T-helper 2 cell treated with Interferon-gamma antibody and Interleukin-4, amounts not matched to agents 5 μg/mL and 100 μg/mL, for 36 hours (primary cell): ENCODE measurements at places on chromosomes 6 and 20.

GRCh38 chr20:40958598-40958997, 70.0 kb upstream of the TOP1 start:
- DNase-seq: no peak

DNA sequence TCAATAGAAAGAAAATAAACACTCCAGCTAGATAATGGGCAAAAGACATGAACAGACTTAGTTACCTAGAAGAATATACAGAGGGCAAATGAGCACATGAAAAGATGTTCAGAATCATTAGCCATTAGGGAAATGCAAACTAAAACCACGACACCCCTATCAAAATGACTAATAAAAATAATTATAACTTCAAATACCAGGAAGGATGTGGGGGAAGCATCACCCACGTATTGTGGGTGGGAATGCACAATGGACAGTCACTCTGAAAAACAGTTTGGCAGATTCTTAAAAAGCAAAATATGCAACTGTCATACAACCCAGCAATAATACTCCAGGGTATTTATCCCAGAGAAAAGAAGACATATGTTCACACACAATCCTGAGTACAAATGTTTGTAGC, 92.6 kb downstream of the DLL1 start:
- DNase-seq: no peak

DNA sequence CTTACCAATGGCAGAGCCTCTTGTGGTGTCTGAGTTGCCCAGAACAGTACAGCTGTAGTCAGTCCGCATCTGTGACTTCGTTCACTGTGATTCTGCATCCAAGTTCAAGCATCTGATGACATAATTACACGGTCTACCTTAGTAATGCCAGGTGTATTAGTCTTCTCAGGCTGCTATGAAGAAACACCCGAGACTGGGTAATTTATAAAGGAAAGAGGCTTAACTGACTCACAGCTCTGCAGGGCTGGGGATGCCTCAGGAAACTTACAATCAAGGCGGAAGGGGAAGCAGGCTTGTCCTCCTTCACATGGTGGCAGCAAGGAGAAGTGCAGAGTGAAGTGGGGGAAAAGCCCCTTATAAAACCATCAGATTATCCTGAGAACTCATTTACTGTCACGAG, 163.9 kb upstream of the SULF2 start:
- DNase-seq: no peak

GRCh38 chr20:59273739-59274357, 26.6 kb upstream of the EDN3 start:
- DNase-seq: no peak

DNA sequence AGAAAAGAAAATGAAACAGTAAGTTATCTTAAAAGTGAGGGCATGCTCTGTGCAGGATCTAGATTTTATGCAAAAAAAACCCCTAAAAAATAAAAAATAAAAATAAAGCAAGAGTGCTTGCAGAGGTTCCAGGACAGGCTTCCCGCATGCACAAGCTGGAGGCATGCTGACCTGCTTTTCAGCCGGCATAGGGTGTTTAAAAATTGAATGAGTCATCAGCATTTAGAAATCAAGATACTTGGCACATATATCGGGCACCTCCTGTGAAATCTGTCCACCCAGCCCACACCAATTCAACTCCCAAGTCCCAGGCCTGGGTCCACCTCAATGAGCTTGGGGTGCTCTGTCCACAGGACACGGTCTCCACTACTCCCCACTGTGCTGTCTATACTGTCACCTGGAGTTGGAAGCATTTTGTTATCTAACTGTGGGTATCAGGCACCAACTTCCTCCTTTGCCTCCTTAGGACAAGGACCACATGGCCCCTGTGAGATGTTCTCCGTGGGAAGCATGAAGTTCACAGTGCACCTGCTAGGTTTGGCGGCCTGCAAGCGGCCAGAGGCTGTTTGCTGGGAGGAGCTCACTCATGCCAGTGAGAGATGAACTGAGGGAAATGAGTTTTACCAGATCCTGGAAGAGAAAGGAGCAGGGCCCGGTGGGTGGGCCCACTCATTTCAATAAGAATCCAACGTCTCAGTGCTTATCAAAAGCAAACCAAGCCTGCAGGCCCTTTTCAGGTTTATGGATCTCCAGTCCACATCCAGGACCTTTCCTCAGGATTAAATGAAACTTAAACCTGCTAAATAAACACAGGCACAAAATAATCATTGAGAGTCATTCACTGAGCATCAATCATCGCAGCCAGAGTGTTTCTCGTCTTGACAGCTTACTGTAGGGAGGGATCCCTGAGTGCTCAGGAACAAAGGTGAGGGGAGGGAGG, 121.1 kb downstream of the FOXA2 start:
- no peak for DNase-seq

DNA sequence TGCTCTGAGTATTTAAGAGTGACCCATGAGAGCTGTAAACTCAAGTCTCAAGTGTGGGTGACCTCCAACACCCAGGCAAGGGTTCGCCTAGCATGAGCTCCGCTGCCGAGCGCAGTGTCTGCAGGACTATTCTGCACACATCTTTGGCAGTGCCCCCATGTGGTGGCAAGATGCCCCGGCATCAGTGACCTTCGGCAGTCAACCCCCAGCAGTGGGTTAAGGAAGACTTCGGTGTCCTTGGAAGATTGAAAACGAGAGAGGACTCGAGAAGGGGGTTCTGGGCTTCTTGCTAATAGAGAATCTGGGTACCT, 43.1 kb downstream of the RBM38 start:
- no peak for DNase-seq

DNA sequence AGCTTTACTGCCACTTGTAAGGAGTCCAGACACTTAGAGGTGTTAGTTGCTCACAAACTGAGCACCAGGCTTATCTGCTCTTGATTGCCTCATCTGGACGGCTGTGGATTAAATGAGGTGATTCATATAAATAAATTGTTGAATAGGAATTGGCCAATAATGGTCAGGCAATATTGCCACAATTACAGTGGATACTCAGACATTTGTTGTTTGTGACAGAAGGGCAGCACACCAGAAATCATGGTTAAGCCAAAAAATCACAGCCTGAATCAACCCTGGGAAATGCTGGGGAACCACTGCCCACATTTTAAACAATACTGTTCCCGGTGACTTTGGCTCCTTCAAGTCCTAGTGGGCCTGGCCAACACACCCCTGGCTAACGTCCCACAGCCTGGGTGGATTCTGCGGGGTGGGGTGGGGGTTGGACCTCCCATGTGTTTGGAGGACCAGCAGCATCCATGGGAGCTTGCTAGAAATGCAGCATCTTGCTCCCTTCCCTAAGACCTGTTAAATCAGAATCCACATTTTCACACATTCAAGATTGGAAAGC, 29.5 kb upstream of the SPDEF start:
- no peak for DNase-seq

- no peak for DNase-seq
Measured at GRCh38 chr6:157841211-157841840, 18.3 kb downstream of the SNX9 start.
